ENCODE measurements at places on chromosomes 7 and 10. TPM values are rescaled to one million over a fixed set of nuclear protein-coding genes. Genes with fewer than 3 reads are reported as not detected.

The WNT2 gene
- polyA plus RNA-seq = not detected

The UTF1 gene
- not detected for polyA plus RNA-seq

The TYSND1 gene
- 21.0 TPM for polyA plus RNA-seq

The KCND2 gene
- polyA plus RNA-seq = not detected

The DDC gene
- not detected for polyA plus RNA-seq

The EPO gene
- polyA plus RNA-seq = not detected

The AKR1C8 gene
- polyA plus RNA-seq = not detected

The KIAA1217 gene
- not detected for polyA plus RNA-seq

The GCK gene
- 0.68 TPM for polyA plus RNA-seq

The CTTNBP2 gene
- not detected for polyA plus RNA-seq

The UCMA gene
- not detected for polyA plus RNA-seq

The ELOVL3 gene
- polyA plus RNA-seq = not detected

The PRSS2 gene
- not detected for polyA plus RNA-seq

The GPR37 gene
- not detected for polyA plus RNA-seq

The BMPER gene
- not detected for polyA plus RNA-seq

The ADAMTS14 gene
- not detected for polyA plus RNA-seq

The RBP4 gene
- not detected for polyA plus RNA-seq

The AKR1D1 gene
- polyA plus RNA-seq = not detected

The C10orf105 gene
- polyA plus RNA-seq = not detected

The HOXA10 gene
- 0.70 TPM for polyA plus RNA-seq

The WEE2 gene
- polyA plus RNA-seq = not detected

The CUL2 gene
- 21.8 TPM for polyA plus RNA-seq

All from IgD-negative memory B cell (primary cell).